ENCODE measurements at places on chromosomes 3 and 15.

DNA sequence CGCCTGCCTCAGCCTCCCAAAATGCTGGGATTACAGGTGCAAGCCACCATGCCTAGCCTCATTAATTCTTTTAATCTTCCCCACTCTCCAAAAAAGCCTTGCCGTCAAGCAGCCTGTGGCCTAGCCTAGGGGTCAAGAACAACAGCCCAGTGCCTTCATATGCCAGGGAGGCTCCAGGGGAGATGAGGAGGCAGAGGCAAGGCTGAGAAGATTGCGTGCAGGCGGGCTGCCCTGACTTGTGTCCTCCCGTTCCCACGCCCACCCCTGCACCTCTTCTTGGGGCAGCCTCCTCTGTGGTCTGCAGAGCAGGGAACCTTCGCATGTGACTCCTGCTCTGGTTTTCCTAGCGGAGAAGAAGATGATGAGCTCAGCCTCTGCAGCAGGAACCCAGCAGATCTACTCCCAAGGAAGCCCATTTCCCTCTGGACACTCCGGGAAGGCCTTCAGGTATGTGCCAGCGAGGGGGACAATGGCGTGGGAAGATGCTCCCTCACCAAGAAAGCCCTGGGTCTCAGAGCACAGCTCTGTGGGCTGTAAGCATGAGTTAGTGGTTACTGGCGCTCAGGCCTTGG lies 118.5 kb upstream of the ABHD17C start:
- no peak for DNase-seq

DNA sequence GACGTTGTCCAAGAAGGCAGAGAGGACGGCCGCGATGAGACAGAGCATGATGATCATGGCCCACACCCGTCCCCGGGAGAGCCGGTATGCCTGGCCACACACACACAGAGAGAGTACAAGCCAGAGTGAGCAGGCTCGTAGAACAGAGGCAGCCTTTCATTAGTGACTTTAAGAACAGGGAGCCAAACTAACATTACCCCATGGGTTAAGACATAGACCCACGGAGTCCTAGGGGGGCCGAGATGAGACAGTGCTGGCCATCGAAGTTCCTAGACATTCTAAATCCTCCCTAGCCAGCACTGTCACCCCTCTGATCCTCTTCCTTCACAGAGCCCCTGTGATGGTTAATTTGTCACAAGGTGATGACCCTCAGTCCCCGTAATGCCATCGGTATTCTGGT lies 114.0 kb downstream of the OCA2 start:
- DNase-seq: no peak

DNA sequence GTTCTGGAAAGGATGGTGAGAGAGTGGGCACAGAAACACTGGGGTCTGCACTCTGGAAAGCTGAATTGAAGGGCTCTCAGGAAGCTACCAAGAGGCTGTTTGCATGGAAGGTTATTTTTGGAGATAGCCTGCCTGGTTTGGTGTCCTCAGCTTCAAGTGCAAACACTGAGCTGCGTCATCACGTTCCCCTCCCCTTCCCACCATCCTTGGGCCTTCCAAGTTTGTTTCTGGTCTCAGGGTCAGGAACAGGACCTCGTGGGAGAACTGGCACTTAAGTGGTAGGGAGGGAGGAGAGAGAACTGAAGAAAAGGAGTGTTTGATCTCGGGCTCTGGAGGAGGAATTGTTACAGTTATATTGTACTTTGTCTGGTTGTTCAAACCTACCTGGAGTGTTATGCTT lies 10.6 kb downstream of the ST6GAL1 start:
- no peak for DNase-seq

DNA sequence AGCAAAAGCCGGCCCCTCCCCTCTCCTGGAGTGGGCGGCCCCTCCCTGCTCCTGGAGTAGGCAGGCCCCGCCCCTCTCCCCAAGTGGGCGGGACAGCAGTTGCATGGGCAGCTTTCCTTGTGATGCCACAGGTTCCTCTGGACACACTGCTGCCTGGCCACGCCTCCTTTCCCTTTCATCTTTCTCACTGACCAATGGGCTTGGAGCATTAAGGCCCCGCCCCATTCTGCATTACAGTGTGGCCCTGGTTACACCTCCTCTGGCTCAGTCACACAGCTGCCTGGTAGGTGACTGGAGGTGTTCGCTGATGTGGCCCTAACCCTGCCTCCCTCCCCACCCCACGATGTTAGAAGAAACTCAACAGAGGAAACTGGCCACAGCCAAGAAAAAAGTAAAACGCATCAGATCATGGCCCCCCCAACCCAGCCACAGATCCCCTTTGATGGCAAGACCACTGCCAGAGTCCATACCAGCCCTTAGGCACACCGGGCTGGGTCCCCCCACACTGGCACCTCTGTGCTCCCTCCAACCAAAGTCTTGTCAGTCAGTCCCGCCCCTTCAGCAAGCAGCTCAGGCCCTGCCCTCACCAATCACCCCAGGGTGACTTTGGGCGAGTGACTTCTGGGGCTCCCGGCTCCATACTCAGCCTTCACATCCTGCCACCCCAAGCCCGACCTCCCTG lies 84.3 kb downstream of the ADAMTS7 start:
- DNase-seq: no peak

DNA sequence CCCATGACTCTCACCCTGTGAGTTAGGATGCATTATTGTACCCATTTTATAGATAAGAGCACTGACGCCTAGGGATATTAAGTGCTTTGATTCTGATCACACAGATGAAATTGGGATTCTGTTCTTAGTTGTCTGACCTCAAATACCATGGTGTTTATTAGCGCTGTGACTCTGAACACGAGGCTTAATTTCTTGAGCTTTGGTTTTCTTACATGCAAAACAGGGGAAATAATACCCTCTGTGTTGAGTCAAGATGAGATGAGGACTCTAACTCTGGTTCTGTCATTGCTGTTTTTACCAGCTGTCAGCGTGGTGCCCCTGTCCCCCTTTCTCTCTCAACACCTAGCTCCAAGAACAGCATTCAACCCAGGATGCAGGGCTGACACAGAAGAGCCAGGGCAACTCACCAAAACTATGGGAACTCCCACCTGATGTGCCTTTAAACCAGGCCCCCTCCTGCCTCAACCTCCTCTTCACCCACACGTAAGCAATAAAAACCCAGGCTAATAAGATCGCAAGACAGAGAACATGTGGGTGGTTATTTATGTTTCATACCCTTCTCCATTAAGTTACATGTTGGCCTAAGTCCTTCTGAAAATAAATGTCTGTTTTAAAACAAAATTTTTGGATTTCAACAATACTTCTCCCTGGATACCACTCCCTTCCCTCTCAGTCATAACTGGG lies 100.1 kb upstream of the SPATA12 start:
- DNase-seq: no peak

GRCh38 chr3:64616953-64617352 lies 70.8 kb downstream of the ADAMTS9 start:
- DNase-seq: no peak

DNA sequence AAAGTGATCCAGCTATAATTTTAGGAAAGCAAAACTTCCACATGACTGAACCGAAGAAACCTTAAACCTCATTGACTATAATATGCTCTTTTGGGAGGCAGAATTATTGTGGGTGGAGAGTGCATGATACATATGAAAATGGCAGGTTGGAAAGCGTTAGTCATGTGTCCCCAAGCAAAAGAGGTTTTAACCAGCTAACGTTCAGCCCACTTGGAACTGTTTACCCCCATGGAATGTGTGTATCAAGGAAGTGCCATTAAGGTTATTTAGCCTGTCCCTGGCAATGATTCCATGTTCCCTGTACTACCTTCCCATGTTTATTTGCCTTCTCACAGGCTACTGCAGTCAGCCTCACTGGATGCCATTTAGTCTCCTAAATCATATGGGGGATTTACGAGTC lies 44.1 kb upstream of the LRRC58 start:
- no peak for DNase-seq

- no peak for DNase-seq
Measured at GRCh38 chr3:122516846-122517360, 2.2 kb upstream of the KPNA1 start.

DNA sequence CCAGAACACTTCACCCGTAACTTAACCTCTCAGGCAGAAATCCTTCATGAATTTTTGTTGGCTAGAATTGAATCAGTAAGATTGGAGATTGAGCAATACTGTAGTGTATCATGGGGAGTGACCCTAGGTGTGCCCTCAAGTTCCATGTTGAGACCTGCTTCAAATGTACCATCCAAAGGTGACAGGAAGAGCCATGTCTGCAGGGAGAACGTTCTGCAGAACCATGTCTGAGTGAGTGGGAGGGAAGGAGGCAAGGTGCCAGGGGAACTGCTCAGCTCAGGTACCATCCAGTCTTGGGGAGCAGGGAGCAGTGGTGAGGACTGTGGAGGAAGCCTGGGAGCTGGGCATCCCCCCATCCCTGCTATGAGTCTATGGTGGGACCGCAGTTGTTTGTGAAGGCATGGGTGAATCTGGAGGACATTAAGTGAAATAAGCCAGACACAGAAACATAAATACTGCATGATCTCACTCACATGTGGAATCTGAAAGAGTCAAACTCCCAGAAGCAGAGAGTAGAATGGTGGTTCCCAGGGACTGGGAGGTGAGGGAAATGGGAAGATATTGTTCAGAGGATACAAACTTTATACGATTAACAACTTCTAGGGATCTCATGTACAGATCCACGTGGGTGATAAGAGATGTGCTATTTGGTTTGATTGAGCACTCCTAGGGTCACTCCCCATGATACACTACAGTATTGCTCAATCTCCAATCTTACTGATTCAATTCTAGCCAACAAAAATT lies 23.3 kb downstream of the CFAP161 start:
- DNase-seq: peak; percentile 77

DNA sequence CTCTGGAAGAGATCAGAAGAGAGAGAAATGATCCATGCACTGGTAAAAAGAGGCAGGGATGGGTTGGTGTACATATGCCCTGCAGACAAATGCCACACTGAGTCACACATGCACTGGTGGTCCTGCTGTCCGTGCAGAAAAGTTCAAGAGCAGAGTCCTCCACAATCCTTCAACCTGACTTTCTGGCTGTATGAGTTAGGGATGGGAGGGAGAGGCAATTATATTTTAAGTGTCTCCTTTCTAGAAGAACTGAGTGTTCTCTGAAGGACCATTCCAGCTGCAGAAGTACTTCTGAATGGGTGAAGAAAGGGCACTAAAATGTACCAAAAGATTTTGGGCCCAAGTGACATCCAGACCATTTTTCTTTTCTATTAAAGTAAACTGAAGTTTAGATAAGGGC lies 26.4 kb downstream of the TMEM39A start:
- no peak for DNase-seq

- no peak for DNase-seq
Measured at GRCh38 chr3:53217175-53217574, 38.6 kb downstream of the TKT start.

- no peak for DNase-seq
Measured at GRCh38 chr15:84785053-84785452, 32.1 kb upstream of the ALPK3 start.

- no peak for DNase-seq
Measured at GRCh38 chr3:21392526-21392925, 358.5 kb downstream of the ZNF385D start.

- DNase-seq: no peak
Measured at GRCh38 chr3:171824116-171824515, 13.8 kb upstream of the PLD1 start.

DNA sequence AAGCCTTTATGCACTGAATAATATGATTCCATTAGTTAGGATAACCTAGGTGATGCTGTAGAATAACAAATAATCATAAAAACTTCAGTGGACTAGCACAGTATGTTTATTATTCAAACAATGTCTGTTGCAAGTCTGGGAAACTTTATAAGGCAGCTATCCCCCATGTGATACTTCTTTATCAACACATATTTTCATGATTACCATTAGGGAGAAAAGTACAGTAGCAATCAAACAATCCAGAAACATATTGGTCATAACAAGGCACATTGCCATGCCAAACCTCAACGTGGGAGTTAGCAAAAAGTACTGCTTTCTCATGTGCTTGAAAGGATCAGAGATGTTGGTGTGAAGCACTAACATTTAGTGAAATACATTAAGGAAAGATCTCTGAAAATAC lies 35.5 kb downstream of the EOMES start:
- peak; percentile 66 for DNase-seq

GRCh38 chr3:65146179-65146578 lies 458.4 kb upstream of the ADAMTS9 start:
- DNase-seq: no peak

GRCh38 chr3:88113311-88114162 lies 36.2 kb upstream of the C3orf38 start:
- DNase-seq: peak; percentile 78

GRCh38 chr3:88180398-88180999 lies 30.7 kb downstream of the C3orf38 start:
- peak; percentile 57 for DNase-seq

GRCh38 chr3:46368569-46368968 lies 2.2 kb upstream of the CCR5 start:
- peak; percentile 14 for DNase-seq

DNA sequence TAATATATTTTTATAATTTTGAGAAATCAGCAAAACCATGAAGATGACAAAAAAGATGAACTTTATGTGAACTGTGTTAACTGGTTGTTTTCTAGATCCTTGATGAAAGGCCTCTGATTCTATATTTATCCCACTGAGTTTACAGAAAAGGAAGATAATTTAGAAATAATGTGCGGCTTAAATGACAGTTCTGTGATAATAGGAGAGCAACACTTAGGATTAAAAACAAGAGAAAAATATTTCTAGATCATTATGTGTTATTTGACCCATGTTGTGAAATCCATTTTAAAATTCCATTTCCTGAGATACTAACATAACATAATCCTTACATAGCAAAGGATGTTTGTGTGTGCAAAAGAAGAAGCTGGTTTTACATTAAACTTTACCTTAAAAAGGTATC lies 598.0 kb downstream of the DIPK2A start:
- DNase-seq: no peak

- peak; percentile 54 for DNase-seq
Measured at GRCh38 chr3:28476194-28476593, 127.6 kb upstream of the AZI2 start.

DNA sequence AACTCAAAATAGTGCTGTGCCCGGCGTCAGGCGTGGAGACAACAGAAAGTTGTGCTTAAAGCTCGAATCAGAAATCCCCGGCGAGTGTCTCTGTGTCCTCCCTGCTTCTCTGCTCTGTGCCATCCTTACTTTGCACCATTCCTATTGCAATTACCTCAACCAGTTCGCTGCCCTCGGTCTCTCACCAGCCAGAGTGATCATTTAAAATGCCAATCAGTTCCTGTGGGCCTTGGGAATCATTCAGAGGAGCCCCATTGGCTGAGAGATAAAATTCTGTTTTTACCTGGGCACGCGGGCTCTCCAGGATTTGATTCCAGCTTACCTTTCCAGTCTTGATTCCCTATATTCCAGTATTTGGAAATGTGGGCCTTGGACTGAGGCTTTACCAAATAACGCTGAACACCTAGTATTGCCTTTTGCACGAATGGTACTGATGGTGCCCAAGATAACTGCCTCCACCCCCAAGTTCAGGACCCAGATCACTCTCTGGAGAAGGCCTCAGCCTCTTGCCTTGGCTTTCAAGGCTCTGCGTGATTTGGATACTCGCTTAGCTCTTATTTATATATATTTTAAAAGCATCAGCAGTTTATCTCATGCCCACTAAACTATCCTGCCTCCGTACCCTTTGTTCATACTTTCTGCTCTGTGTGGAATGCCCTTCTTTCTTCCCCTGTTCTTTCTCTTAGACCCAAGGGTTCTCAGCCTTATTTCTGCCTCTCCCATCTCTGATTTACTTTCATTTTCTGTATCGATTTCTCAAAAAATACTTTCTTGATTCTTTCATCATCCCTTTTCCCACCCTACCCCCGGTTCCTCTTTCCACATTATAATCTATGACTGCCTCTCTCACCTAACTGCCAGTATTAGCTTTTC lies 863 bp downstream of the PSMA4 start:
- DNase-seq: peak; percentile 36
